ENCODE measurements at places on chromosomes 2 and 18.

DNA sequence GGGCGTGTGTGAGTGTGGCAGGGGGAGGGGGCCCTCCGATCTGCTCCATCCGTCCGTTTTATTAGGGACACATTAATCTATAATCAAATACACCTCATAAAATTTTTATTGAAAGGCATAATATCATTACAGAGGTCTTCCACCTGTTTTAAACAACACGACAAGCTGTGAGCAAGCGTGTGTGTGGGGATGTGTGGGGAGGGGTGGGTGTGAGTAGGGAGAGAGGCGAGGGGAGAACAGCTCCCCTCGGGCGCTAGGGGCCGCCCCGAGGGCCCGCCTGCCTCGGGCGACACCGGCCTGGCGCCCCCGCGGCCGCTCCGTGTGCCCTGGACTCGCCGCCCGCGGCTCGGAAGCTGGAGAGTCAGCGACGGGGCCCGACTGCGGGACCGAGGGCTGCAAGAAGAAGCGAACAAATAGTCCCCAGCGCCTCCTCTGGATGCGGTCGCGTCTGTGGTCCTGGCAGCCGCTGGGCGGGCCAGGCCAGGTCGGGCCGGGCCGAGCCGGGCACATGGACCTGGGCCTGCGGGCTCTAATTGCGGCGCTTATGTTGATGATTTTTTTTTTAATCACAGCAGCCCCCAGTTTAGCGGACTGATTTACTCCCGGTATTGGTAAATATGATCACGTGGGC is 352 bp upstream of the HOXD9 start:
- DNase-seq: no peak

- DNase-seq: no peak
Observed at GRCh38 chr2:239602290-239603282, 201.8 kb upstream of the HDAC4 start.

- DNase-seq: no peak
Observed at GRCh38 chr2:121501031-121501430, 29.6 kb upstream of the RNU4ATAC start.

DNA sequence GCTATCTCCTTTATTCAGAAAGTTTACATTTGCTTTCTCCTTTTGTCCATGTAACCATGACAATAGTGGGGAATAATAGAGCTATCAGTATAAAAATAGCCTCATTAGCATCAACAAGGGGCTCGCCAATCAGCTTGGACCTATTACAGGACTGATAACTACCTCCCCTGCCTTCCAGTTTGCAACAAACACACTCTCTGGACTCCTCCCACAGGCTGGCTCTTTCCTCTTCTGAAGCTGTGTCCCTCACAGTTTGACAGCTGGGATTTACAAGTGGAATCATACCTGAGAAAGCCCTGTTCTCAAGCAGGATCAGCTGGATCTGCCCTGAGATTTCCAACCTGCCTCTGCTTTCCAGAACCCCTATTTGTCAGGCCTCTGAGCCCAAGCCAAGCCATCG is 162.5 kb downstream of the GRB14 start:
- no peak for DNase-seq

DNA sequence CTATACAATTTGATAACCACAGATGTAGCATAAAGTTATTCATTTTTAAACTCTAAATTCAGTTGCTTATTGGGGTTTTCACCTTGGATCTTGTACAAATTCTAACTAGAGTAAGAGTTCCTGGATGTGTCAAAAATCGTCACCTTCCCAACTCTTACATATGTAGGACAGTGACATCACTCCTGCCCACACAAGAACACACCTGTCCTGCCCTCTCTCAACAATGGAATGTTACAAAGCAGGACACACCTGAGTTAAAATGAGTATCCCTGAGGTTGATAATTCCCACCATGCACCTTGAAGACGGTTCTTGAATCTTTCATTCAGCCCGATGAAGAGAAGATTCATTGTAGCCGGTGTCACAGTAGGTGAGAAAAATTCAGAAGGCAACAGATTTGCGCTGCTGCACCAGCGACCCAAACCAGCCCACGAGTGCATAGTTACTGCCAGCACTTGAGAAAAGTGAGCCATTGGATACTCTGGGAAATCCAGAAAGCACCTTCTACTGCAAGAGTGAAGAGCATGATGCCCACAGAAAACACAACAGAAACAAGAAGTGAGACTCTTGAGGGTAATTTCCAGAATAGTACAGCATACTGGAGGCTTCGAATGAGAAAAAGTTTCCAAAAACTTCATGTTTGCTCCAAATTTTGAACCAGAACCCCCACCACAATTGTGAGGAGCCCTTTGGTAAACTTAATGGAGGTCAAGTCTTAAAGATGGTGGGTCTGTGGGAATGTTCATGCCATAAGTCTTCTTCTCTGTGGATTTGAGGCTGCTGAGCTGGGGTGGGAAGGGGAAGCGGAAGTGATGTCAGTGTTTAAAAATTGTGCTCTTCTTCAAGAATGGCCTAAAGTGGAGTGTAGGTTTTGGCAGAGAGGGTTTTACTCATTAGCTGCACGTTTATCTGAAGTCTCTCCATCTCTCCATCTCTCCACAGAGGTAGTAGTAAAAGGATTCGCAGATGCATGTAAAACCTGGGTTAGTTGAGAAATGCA is 34.7 kb upstream of the ADAM23 start:
- no peak for DNase-seq

GRCh38 chr2:31226266-31226665 is 7.7 kb upstream of the EHD3 start:
- DNase-seq: no peak

DNA sequence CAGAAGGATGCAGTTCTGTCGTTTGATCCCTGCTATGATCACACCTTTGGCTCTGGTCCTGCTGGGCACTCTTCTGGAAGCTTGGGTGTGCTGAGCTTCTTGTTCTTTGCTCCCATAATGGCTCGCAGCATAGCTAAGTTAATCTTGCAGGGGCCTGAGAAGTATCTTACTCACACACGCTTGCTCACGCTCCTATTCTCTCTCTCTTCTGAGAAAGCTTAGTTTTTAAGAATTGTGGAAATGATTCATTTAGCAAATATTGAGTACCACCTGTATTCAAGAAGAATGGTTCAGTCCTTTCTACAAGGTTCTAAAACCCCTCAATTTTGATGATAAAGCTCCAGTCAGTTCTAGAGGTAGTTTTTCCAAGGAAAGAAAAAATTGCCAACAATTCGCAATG is 40.6 kb downstream of the XRCC5 start:
- DNase-seq: no peak

DNA sequence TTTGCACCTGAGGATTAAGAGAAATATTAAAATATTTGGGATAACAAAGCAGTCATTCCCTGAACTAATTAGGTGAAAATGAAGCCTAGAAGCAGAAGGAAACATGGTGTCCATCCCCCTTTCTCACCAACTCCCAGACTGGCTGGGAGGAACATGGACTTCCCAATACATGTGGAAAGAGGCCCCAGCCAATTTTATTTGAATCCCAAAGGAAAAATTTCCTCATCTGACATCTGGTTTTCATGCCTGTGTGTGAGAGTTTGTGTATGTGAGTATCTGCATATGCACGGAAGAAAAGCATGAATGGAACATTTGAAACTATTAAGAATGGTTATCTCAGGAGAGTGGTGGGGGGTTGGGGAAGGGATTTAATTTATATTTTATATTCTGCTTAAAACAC is 84.3 kb downstream of the COPS8 start:
- no peak for DNase-seq

- no peak for DNase-seq
Observed at GRCh38 chr2:105179469-105180372, 61.8 kb upstream of the GPR45 start.

DNA sequence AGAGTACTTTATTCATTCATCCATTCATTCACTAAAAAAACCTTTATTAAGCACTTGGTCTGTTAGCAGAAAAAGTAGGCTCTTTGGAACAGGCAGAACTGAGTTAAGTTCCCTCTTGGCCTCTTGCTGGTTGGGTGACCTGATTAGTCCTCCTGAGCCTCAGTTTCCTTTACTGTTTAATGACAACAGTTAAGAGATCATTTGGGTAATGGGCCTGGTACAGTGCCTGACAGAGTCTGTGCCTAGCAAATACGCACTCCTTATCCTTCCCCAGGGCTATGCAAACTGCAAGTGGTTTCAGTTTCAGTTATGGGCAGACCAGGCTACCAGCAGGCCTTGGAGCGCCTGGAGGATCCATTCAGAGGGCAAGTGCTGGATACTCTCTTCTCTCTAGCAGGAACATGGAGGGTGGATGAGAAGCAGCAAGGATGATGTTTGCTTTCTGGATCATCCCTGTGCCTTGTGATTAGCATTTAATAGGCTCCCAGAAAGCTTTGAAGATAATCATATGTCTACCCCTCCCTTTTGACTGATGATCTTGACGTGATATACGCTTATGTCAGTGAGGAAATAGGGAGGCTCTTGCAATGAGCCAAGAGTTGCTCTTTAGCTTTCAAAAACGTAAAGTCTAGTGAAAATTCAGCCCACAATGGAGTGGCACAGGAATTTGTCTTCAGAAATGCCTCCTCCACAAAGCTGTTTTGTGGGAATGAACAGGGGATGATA is 12.4 kb upstream of the TAF1B start:
- no peak for DNase-seq

DNA sequence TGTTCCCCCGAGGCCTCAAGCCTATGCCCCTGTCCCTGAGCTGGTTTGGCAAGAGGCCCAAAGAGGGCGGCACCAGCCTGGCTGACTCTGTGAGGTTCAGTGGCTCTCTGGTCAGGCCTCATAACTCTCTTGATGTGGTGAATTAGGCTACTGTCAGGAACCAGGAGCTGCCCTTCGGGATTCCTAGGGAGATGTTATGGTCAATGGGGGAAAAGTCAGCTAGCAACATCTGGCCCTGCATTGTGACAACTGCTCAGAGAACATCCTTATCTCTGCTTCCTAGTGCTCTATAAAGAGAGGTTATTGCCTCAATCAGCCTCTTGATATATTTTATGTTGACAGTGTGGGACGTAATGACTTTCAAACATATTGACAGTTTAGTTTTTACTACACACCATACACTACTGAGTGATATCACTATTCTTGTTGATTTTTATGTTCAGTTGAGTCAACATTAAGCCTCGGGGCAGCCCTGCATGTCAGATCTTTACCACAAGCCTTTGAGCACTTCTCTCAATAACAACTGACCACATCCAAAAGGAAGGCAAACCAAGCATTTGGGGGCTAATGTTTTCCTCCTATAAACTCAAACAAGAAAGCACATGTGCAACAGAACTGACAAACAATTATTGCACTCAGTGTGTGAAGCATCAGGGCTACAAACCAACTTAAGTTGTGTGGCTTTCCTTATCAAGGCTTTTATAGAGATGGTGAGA is 448.3 kb upstream of the SLC14A2 start:
- no peak for DNase-seq

GRCh38 chr2:98533547-98533946 is 74.8 kb downstream of the COA5 start:
- DNase-seq: no peak

DNA sequence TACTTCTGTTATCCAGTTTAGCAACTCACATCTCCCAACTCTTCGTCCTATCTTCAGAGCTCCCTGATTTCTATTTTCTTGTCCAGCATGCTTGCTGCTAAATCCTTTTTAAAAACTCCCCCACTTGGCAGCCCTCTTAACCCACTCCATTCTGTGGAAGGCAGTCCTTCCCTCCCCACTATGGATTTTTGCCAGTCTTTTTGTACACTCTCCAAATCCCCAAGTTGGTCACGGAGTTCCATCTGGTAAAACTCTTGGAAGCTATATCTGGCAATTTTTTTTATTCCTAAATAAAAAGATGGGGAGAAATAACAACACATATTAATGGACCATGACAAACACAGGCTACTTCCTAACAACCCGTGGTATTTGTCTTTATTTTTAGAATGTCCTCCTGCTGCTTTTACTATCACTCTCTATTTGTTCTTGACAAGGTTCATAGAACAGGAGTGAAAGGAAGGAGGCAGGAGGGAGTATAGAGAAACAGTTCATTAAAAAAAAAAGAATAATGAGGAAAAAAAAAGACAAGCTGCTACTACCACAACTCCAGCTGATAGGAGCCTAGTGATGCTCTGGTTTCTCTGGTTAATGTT is 120.0 kb upstream of the THSD7B start:
- DNase-seq: no peak

DNA sequence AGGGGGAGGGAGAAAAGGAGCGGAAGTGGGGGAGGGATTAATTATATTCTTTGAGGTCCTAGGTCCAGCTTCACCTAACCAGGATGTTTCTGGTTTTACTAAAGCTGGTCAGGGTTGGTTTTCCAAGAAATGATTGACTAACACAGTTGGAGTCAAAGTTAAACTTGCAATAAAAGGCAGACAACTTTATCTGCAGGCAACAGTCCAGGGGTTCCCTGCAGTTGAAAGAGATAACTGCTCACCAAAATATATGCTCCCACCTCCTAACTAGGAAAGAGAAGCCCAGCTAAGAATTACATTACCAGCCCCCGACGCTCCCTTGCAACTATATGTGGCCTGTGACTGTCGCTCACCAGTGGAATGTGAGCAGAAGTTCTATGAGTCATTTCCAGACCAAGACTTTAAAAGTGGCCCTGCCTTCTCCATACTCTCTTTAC is 140.0 kb upstream of the PKDCC start:
- no peak for DNase-seq

GRCh38 chr2:205892251-205892655 is 193.7 kb downstream of the INO80D start:
- no peak for DNase-seq

- no peak for DNase-seq
Observed at GRCh38 chr2:60118061-60118460, 435.4 kb downstream of the BCL11A start.

- no peak for DNase-seq
Observed at GRCh38 chr18:36403896-36404820, 106.6 kb downstream of the FHOD3 start.

DNA sequence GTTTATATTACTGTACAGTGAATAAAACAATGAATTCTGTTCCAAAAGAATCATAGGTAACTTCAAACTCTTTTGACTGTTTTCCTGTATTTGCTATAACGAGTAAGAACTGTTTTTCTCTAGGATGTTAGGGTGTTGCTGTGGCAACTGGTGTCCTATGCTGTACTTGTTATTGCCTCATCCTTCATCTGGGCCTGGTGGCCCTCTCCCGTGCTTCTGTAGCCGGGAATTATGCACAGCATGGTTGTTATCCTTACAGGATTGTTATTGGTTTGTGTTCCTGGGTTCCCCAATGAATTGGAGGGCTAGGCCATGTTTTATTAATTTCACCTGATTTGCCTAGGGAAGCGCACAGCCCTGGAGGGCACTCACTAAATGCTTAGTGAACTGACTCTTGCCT is 279.2 kb downstream of the PTPRM start:
- DNase-seq: no peak

DNA sequence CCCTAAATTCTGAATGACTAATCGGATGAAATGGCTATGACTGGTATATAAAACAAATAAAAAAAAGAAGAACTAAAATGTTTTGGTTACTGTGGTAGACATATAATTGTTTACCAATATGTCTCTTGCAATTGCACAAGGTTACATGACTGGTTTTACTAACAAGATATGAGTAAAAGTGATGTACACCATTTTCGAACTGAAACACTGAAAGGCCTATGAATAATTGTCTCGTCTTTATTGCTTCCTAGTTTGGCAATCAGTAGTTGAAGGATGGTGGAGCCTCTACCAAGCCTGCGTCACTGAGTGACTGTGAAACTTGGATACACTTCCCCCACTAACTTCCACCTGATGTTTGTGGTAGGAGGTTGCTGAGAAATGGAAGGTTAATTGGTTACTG is 16.5 kb downstream of the CDH19 start:
- no peak for DNase-seq

- DNase-seq: no peak
Observed at GRCh38 chr18:24704946-24705630, 244.7 kb downstream of the HRH4 start.

Data from thymus (tissue), 14 donors.